ENCODE measurements at places on chromosomes 12 and 14. TPM values are rescaled to one million over a fixed set of nuclear protein-coding genes. Genes with fewer than 3 reads are reported as not detected.
A peak's percentile ranks its signal among the peaks of the same experiment; 100 is the strongest.

DNA sequence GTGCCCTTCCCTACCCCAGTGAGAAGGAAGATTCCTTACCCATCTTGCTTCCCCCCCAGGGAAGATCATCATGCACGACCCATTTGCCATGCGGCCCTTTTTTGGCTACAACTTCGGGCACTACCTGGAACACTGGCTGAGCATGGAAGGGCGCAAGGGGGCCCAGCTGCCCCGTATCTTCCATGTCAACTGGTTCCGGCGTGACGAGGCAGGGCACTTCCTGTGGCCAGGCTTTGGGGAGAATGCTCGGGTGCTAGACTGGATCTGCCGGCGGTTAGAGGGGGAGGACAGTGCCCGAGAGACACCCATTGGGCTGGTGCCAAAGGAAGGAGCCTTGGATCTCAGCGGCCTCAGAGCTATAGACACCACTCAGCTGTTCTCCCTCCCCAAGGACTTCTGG, 9.3 kb downstream of the PCK2 start:
- H3K36me3 ChIP-seq: peaks cover 54% of the 10 kb centered on the region
- no peak for DNase-seq
- H3K4me1 ChIP-seq: peaks cover 8% of the 10 kb centered on the region

MYF5 gene
- total RNA-seq: not detected

GRCh38 chr14:54803926-54804537, 98.6 kb downstream of the GCH1 start:
- DNase-seq: no peak
- H3K4me1 ChIP-seq: peaks cover 9% of the 10 kb centered on the region
- H3K27me3 ChIP-seq: peaks cover 23% of the 10 kb centered on the region
- H3K36me3 ChIP-seq: no peaks in the 10 kb centered on the region
- H3K27ac ChIP-seq: no peak overlapping the region

DNA sequence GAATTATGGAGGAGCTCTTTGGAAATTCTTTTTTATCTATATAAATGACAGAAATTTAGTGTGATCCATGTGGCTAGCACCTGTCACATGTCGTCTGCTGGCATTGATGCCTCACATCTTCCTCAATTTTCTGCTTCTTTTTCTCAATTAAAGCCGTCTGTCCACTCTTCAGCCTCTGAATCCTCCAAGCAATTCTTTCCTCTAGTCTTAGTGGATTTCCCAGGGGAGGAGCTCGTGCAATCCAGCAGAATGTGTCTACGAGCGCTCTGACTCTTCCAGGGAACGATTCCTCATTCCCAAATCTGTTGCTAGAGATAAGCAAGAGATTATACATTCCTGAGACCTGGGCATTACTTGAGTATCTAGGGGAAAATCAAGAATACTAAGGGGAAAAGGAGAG, 176.6 kb downstream of the EMP1 start:
- no peaks in the 10 kb centered on the region for H3K4me1 ChIP-seq
- peaks cover 2% of the 10 kb centered on the region for H3K27me3 ChIP-seq
- H3K4me3 ChIP-seq: no peak overlapping the region
- no peaks in the 10 kb centered on the region for H3K36me3 ChIP-seq
- no peak for DNase-seq

GRCh38 chr12:122368361-122369073, 54.0 kb downstream of the CLIP1 start:
- H3K4me1 ChIP-seq: peaks cover 26% of the 10 kb centered on the region
- peak overlapping the region; percentile 38 for H3K27ac ChIP-seq
- no peaks in the 10 kb centered on the region for H3K27me3 ChIP-seq
- no peak for DNase-seq
- H3K36me3 ChIP-seq: peaks cover 24% of the 10 kb centered on the region

- no peak overlapping the region for H3K4me3 ChIP-seq
- H3K27me3 ChIP-seq: peaks cover 12% of the 10 kb centered on the region
Measured at GRCh38 chr12:49716553-49716952, 9.3 kb upstream of the FMNL3 start.

CLSTN3 gene
- 44.7 TPM for total RNA-seq

DNA sequence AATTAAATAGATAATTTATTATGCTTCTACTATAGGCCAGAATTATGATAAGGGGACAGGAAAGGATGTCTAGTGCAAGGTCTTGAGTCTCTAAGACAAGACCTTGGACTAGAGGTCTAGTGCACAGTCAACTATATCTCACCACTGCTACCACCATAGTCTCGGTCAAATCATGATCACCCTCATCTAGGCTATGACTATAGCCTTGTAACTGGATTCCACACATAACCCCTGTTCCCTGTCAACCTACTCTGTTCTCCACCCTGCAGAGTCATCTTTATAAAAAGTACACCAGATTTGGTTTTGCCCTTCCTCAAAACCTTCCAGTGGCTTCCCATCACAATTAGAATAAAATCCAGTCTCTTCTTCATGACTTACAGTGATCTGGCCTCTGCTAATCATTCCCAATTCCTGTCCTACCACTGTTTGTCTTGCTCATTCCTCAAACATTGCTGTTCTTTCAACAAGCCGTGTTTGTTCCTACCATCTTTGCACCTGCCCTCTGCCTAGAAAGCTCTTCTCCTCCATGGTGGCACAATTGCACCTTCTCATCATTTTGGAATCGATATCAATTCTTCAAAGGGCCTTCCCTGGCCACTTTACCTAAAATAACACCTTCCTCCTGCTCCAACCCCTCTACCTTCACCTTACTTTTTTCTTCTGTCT, 169.4 kb downstream of the FOXN3 start:
- peaks cover 7% of the 10 kb centered on the region for H3K36me3 ChIP-seq
- H3K27ac ChIP-seq: no peak overlapping the region
- H3K4me1 ChIP-seq: peaks cover 29% of the 10 kb centered on the region

GRCh38 chr12:102521662-102522277, 41.4 kb upstream of the IGF1 start:
- H3K4me3 ChIP-seq: no peak overlapping the region
- H3K4me1 ChIP-seq: no peaks in the 10 kb centered on the region
- no peak for DNase-seq
- peaks cover 1% of the 10 kb centered on the region for H3K27me3 ChIP-seq
- no peaks in the 10 kb centered on the region for H3K36me3 ChIP-seq

DNA sequence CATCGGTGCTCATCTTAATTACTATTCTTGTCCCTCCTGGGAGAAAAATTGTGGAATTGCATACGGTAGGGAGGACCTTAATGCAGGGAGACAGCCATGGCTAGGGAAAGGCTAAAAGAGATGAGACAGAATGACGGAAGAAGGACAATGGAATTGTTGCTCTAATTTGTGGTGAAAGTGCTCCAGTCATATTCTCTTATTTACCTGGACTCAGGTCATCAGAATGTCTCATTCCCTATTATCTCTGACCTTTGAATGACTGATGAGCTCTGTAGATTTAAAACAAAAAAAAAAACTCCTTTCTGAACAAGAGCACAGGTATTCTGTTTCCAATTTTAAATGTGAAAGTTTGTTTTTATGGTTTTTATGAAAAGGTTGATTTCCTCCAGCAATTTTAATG, 8.6 kb upstream of the EPS8 start:
- H3K27me3 ChIP-seq: peaks cover 9% of the 10 kb centered on the region
- no peak overlapping the region for H3K27ac ChIP-seq
- H3K36me3 ChIP-seq: no peaks in the 10 kb centered on the region
- H3K4me3 ChIP-seq: no peak overlapping the region
- no peaks in the 10 kb centered on the region for H3K4me1 ChIP-seq
- no peak for DNase-seq

- peak overlapping the region; percentile 99 for H3K4me3 ChIP-seq
- H3K27ac ChIP-seq: peak overlapping the region; percentile 92
- H3K27me3 ChIP-seq: no peaks in the 10 kb centered on the region
- H3K36me3 ChIP-seq: peaks cover 19% of the 10 kb centered on the region
- DNase-seq: no peak
Measured at GRCh38 chr14:20332431-20332787, 670 bp downstream of the CCNB1IP1 start.

ADGRD1 gene
- 1.0 TPM for total RNA-seq

DDN gene
- 0.26 TPM for total RNA-seq

ORAI1 gene
- 43.2 TPM for total RNA-seq

DNA sequence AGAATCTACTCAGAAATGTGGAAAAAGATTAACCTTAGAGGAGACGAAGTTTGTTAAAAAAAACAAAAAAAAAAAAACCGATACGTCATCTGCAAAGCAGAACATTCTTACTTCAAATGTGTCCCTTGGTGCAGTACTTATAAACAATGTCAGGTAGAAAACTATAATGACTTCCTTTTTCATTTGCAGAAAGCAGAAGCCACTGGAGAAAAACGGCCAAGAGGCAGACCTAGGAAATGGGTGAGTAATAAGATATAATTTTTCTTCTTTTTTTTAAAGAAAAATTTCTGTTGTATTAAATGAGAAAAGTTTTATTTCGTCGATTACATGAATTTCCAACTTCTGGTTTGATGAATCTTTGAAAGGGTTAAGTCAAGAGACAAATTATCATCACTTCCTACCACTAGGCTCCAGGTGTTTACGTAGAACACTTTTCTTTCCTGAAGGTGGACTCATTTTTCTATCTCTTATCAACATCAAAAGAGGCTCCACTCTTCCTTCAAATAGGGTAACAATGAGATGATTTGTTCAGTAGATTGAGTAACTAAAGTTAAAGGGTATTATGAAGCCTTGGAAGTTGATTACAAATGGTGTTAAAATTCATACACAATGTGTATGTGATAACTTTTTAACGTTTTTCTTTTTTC, 14.2 kb downstream of the HMGA2 start:
- no peaks in the 10 kb centered on the region for H3K36me3 ChIP-seq
- H3K4me1 ChIP-seq: no peaks in the 10 kb centered on the region
- H3K27ac ChIP-seq: no peak overlapping the region
- no peak for DNase-seq
- peaks cover 9% of the 10 kb centered on the region for H3K27me3 ChIP-seq
